ENCODE measurements at places on chromosomes 3 and 15. TPM values are rescaled to one million over a fixed set of nuclear protein-coding genes. Genes with fewer than 3 reads are reported as not detected.

DNA sequence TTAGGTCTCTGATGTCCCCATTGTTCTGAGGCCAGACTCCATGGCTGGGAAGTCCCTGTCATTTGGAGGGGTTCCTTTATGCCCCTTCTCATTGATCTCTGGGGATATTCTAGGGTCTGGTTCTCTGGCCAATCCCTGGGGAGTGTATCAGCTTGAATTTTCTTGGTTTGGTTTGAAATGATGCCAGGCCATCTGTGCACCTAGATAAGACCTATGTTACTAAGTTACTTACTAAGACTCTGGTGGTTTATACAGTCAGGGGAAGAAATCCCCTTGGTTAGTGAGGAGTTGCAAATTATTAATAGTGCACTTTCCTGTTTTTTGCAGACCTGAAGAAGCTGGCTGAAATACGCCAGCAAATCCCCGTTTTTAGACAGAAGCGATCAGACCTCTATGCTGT lies 20.3 kb downstream of the NIT2 start:
- no peak for DNase-seq

- DNase-seq: no peak
Observed at GRCh38 chr3:115194476-115194875, 47.4 kb upstream of the ZBTB20 start.

GRCh38 chr15:67834581-67835296 lies 5.1 kb downstream of the RNU6-1 start:
- peak; percentile 66 for DNase-seq

DNA sequence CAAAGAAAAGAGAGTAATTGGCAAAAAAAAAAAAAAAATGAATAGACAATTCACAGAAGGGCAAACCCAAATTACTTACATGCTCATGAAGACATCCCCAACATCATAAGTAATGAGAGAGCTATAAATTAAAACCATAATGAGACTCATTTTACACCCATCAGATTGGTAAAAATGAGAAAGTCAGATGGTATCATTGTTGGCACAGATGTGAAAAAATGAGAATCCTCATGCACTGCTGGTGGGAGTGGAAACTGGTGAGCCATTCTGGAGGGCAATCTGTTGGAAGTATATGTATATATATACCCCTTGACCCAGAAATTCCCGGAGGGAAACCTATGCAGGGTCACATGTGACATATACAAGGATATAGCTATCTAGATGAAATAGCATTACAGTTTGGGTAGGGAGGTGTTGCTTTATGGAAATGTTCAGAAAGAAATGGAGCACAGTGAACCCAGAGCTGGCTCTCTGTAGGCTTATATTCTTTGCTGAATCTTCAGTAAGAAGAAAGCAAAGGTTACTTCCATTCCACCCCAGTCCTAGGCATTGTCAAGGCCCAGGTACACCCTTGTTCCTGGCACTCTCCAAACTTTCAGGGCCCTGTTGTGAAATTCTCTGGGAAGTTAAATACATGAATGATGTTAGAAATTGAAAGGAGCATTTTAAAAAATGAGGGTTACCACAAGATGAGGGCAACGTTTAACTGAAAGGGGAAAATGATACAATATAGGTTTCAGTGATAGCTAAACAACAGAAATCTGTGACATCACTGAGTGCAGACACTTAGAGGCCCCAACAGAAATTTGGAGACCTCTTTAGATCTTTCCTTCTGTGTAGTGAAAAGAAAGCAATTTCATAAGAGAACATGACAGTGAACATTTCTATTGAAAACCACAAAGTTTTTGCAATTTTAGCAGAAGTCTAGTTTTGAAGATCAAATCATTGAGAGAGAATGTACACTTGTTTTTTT lies 132.7 kb upstream of the TPRG1 start:
- no peak for DNase-seq

DNA sequence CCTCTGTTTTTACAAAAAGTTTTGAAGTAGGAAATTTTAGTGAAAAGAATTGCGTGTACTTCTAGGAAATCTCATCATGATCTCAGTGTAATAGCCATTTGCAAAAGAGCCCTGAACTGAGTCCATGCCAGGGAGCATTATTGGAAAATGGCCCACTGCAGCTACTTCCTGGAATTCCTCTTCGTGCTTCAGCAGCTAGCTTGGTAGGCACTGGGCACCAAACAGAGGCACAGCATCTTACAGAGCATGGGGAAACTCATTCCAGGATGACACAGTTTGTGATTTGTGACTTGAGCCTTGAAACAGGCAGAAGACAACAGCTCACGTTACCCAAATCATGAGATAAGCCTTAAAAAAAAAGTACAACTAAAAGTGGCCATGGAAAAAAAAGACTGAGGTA lies 179.1 kb downstream of the WDR72 start:
- DNase-seq: no peak

DNA sequence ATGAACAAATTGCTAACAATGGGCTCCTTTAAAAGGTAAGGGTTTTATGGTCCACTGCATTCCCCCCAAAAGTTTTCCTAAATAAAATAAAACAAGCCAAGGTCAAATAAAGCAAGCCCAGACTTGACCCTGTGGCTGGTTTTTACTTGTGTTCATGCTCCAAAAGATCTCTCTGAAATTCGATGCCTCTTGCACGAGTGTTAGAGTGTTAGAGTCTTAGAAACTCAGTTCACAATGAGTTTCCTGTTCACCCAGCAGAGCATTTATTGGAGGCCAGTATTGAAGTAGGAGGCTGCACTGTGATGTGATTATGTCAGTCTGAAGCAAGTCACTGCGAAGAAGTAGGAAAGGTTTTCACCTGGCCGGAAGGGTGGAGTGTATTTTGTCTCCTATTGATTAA lies 59.9 kb upstream of the LRTM1 start:
- no peak for DNase-seq

DNA sequence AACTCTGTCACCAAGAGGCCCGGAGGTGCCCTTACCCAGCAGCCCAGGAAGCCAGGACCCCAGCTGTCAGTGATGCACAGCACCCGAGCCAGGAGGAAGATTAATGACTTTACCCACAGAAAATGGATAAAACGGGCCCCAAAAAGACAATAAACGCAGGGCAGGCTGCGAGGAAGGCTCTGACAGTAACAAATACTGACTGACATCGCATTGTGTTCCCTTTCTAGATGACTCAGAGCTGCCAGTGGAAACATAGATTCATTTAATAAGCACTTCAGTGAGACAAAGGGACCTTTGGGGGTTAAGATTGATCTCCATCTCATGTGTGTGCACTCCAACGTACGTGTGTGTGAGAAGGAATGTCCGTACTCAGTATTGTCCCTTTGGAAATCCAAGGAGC lies 225.3 kb upstream of the PPP2R3A start:
- DNase-seq: no peak

- DNase-seq: no peak
Observed at GRCh38 chr3:62529230-62529629, 155.9 kb upstream of the FEZF2 start.

- no peak for DNase-seq
Observed at GRCh38 chr15:30933293-30933692, 29.6 kb downstream of the FAN1 start.

- no peak for DNase-seq
Observed at GRCh38 chr3:198081421-198081844, 121.4 kb downstream of the LMLN start.

SLCO3A1 gene
- 0.99 TPM for total RNA-seq
